ENCODE measurements at places on chromosomes 4 and X. TPM values are rescaled to one million over a fixed set of nuclear protein-coding genes. Genes with fewer than 3 reads are reported as not detected.

Gene CT45A10
- not detected for total RNA-seq

Gene MGAT4D
- not detected for total RNA-seq

GRCh38 chr4:8779490-8779932, 92.1 kb downstream of the HMX1 start:
- H3K27me3 ChIP-seq: peaks cover 7% of the 10 kb centered on the region
- H3K4me3 ChIP-seq: no peak overlapping the region
- DNase-seq: no peak

- no peaks in the 10 kb centered on the region for H3K36me3 ChIP-seq
- no peak overlapping the region for H3K27ac ChIP-seq
- no peak for DNase-seq
- H3K27me3 ChIP-seq: peaks cover 28% of the 10 kb centered on the region
- no peaks in the 10 kb centered on the region for H3K4me1 ChIP-seq
These were observed 291.7 kb upstream of the GATB start for GRCh38 chr4:152052451-152053057.

GRCh38 chrX:143336261-143336660, 181.0 kb downstream of the SPANXN3 start:
- H3K27me3 ChIP-seq: no peaks in the 10 kb centered on the region
- H3K36me3 ChIP-seq: peaks cover 3% of the 10 kb centered on the region
- no peak for DNase-seq
- H3K27ac ChIP-seq: no peak overlapping the region
- no peak overlapping the region for H3K4me3 ChIP-seq

DNA sequence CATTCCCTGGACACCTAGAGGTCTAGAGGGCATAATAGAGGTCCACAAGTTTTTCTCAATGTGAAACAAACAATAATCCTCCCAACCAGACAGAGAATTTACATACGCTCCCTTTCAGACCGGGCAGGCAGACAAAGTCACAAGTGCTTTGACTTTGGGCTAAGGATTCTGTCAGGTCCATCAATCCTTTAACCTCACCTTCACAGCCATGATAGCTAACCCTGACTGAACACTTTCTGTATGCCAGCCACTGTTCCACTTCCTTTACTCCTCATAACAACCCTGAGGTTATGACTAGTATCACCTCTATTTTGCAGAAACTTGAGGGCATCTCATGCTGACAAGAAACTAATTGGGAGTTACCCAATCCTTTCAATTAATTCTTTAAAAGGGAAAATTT, 118.8 kb upstream of the AFF2 start:
- no peaks in the 10 kb centered on the region for H3K27me3 ChIP-seq
- H3K27ac ChIP-seq: no peak overlapping the region
- no peak for DNase-seq
- no peak overlapping the region for H3K4me3 ChIP-seq
- peaks cover 5% of the 10 kb centered on the region for H3K4me1 ChIP-seq

GRCh38 chr4:162645381-162645780, 481.6 kb upstream of the FSTL5 start:
- H3K4me1 ChIP-seq: no peaks in the 10 kb centered on the region
- H3K27ac ChIP-seq: no peak overlapping the region
- no peak for DNase-seq
- peaks cover 4% of the 10 kb centered on the region for H3K27me3 ChIP-seq
- H3K36me3 ChIP-seq: no peaks in the 10 kb centered on the region

Gene LUZP4
- not detected for total RNA-seq

DNA sequence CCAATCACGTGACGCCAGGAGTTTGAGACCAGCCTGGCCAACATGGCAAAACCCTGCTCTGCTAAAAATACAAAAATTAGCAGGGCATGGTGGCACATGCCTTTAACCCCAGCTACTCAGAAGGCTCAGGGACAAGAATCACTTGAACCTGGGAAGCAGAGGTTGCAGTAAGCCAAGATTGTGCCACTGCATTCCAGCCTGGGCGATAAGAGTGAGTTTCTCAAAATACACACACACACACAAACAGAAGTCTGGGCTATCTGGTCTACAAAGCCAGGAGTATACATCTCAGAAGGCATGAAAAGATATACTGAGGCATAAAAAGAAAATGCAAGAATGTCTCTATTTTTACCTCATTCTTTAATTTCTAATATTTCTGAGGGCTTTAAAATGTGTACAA, 11.3 kb downstream of the YTHDC1 start:
- no peak overlapping the region for H3K27ac ChIP-seq
- peaks cover 21% of the 10 kb centered on the region for H3K4me1 ChIP-seq

Gene DMRTC1
- total RNA-seq: 0.56 TPM

DNA sequence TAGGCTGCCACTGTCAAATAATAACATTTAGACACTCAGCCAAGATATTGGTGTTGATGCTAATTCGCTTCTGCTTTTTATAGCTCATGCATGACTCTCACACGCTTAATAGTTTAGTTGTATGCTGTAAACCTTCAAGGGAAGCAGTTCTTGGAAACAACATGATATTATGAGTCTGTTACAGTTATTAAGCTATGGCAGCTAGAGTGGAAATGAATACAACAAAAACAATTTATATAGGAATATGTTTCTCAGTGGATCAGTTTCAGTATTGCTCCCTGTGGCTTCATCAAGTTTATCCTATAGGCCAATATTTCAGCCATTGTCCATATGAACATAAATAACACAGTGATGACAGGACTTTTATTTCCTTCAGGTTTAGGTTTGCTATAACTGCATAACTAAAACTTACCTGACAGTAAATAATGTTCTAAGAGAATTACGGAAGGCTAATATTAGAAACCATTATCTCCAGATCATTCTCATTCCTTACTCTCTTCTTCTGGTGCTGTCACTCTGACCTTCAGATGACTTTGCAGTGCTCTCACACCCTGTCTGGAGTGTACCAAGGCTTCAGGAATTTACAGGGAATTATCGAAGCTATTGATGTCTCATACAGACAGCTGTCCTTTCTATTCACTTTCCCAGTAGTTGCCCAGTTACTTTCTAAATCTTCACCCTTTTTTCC, 555.0 kb downstream of the ANKRD50 start:
- H3K27ac ChIP-seq: peak overlapping the region; percentile 54
- H3K36me3 ChIP-seq: no peaks in the 10 kb centered on the region
- DNase-seq: no peak
- no peak overlapping the region for H3K4me3 ChIP-seq
- no peaks in the 10 kb centered on the region for H3K4me1 ChIP-seq
- H3K27me3 ChIP-seq: no peaks in the 10 kb centered on the region

DNA sequence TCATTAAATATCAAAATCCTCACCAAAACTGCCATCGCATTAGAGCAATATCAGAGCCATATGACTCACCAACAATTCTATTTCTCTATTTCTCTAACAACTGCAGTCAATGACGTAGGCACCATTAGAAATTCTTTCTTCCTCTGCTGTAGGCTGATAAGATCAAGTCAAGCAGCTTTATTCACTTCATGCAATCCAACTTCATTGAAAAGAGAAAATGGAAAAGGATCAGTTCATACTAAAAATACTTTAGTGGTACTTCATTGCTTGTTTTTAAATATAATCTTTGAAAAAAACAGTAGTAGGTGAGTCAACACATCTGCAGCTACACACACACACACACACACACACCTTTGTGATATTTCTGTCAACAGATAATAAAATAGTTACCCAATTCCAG, 345.3 kb upstream of the TENM3 start:
- no peaks in the 10 kb centered on the region for H3K27me3 ChIP-seq
- H3K4me1 ChIP-seq: no peaks in the 10 kb centered on the region
- H3K36me3 ChIP-seq: peaks cover 4% of the 10 kb centered on the region
- H3K27ac ChIP-seq: no peak overlapping the region

- H3K27me3 ChIP-seq: no peaks in the 10 kb centered on the region
- H3K27ac ChIP-seq: no peak overlapping the region
- no peak overlapping the region for H3K4me3 ChIP-seq
- no peak for DNase-seq
- H3K36me3 ChIP-seq: peaks cover 3% of the 10 kb centered on the region
These were observed 364.4 kb upstream of the CLNK start for GRCh38 chr4:11049001-11049400.

DNA sequence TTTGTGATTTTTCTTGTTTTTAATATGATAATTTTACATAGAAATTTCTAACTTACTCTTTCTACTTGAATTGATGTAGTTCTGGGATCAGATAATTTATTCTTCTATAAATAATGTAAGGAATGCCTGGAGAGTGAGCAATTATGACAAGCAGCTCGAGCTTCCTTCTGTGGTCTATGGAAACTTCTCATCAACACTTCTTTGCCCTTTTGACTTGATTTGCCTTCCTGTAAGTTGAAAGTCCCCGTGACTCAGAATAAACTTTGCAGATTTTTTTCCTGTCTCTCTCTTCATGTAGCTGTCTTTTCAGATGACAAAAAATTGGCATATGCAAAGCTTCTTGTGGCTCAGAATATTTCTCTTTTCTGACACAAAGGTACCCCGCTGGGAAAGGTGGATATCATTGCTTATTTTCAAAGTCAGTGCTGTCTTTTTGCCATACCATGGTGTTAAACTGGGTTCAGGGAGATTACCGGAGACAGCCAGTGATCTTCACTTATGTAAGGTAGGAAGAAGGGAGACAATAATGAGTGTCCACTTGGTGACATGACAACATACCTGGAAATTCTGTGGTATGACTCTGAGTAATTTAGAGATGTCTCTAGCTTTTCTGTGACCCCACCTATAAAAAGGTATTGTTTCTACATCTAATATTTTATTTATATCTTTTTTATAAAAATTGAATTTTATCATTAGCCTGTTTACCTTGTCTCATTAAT, 278.6 kb upstream of the GNPDA2 start:
- no peaks in the 10 kb centered on the region for H3K36me3 ChIP-seq
- no peaks in the 10 kb centered on the region for H3K4me1 ChIP-seq
- H3K27ac ChIP-seq: no peak overlapping the region
- no peak for DNase-seq
- H3K27me3 ChIP-seq: peaks cover 2% of the 10 kb centered on the region

DNA sequence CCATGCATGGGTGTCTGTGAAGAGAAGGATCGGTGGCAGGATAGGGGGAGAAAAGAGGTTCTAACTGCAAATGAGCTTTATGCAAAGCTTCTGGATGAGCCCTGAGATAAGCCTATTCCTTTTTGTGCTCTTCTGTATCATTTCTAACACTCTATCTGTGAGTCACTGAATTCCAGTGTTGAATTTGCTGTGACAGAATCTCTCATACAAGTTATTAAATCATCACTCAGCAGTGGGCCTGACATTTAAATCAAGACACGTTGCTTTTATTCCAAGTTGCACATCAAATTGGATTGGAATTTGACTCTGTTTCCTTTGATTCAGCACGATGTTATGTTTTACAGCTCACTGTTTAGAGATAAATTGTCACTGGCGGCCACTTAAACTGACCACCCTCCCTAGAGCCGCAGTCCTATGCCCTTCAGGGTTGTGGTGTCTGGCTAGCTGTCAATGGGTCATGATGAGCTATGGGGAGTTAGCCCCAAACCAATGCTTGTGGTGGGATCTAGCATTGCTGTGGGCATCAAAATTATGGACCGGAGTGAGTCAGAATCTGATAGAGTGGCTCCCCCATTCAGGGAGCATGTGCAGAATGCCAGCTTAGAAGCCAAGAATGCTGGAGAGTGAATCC, 42.7 kb downstream of the LHFPL1 start:
- no peak overlapping the region for H3K4me3 ChIP-seq
- no peaks in the 10 kb centered on the region for H3K27me3 ChIP-seq
- H3K36me3 ChIP-seq: no peaks in the 10 kb centered on the region
